ENCODE measurements at places on chromosomes 16 and 17.

DNA sequence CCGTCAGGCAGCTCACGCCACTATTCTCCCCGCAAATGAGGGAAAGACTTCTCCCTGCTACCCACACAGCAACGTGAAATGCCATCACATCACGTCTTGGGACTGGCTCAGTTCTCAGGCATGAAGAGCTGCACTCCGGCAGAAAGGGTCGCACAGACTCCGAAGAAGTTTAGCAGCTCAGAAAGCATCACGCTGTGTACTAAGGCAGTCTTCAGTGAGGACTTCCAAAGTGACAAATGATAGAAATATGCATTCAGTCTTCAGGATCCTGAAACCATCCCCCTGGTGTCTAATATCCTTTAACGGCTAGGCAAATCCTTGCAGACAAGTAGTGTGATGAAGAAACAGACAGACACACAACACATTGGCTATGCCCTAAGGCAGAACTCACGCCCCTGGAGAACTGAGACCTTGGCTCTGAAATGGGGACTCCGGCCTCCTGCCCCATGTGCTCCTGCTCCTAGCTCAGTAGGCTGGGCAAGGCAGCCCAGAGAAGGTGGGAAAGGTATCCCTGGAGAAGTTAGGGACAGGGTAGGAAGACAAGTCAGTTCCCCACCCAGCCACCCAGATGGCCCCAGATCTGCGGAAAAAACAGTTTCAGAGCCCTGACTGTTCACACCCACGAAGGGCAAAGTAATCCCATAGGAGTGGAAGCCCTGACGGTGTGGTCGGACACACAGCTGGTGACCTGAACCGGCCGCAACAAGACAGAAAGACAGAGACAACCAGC lies 1.6 kb downstream of the XYLT1 start:
- DNase-seq: peak; percentile 80

GRCh38 chr17:41403404-41404023 lies 6.1 kb upstream of the KRT31 start:
- peak; percentile 58 for DNase-seq

DNA sequence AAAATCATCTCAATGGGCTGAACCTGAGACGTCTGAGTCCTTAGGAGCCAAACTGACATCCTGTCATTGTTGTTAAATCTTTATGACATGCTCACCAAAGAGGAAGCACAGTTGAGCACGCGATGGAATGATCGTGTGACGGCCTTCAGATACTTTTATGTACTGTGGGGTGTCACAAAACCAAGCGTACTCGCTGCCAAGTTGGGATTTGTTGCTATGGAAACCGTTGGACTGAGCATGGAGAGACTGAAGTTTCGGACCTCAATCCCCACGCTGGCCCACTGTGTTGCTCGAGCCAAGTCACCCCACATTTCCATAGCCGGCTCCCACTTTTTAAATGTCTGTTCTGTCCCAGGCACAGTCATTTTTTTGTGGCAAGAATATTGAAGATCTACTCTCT lies 222.8 kb upstream of the SDK2 start:
- no peak for DNase-seq

- no peak for DNase-seq
These were observed 47.0 kb downstream of the ABCC6 start for GRCh38 chr16:16176328-16176727.

DNA sequence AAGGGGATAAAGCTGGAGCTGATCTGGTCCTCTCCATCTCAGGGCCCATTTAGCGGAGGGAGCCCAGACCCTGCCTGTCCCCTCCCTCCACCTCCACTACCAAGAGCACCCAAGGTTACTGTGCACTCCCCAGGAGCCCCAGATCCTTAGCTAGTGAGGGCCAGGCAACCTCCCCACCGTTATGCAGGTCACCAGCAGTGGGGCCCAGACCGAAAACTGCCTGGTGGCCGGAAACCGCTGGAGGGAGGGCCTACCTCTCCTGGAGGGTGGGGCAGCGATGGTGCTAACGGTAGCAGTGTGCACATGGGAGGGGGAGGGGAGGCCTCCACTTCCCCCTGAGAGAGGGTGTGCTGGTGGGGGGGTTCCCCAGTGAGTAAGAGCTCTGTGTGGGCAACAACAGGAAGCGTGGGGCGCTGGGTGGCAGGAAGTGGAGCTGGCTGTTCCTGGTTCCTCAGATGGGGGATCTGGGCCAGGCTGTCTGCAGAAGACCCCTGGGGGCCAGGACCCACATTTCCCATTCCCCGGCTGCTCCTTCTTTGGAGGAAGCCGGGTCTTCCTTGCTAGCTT lies 4.4 kb downstream of the FMNL1 start:
- DNase-seq: peak; percentile 65

DNA sequence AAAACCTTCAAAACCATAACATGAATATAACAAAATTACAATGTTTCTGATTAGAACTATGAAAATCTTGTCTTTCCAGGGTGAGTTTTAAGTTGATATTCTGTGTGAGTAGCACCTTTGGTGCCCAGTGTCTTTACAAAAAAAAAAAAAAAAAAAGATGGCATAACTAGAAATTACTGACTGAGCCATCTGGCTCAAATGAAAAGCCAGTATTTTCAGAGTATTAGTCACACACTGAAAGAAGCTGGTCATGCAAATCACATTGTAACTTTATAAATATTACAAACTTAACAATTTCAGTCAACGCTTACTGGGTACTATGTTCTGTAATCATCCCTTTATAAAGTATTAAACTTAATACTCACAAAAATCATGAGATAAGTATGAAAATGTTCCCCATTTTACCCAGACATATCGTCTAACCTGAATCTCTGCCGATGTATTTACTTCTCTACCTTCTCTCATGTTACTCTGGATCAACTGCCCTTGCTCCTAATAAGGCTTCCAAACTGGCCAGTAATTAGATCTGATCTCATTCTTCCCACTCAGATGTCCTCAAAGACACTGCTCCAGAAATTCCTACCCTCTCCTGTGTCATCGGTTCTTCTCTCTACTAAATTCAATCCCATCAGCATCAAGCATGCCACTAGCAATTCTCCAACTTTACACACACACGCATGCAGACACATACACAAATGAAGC lies 25.4 kb downstream of the UBE2G1 start:
- DNase-seq: peak; percentile 41

GRCh38 chr17:49512296-49513043 lies 17.4 kb downstream of the NGFR start:
- no peak for DNase-seq

DNA sequence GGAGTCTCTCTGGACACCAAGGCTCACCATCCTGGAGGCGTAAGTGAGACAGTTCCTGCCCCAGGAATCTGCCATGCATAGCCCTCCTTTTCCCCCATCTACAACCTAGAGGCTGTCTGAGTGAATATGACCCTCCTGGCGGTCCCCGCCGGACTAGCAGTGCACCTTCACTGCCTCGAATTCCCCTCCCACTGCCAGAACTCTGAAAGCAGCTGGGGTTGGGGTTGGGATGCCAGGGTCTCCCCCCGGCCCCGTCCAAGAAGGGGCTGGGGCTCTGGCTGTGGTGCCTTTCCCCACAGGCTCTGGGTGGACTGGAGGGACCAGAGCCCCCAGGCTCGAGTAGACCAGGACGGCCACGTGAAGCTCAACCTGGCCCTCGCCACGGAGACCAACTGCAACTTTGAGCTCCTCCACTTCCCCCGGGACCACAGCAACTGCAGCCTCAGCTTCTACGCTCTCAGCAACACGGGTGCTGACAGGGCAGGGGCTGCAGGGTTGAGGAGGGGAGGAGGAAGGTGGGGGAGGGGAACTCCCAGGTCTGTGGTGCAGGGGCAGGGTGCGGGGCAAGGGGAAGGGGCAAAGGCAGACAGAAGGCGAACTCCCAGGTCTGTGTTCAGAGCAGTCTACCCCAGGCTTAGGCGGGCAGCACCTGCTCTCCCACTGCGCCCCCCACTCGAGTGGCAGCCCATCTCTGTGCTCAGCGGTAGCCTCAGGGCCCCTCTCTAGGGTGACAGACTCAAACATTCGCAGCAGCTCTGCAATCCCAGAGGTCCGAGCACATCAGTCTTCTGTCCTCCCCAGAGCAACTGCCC lies 1.2 kb downstream of the ZACN start:
- DNase-seq: peak; percentile 58

GRCh38 chr17:1643999-1644492 lies 1.5 kb downstream of the SCARF1 start:
- peak; percentile 56 for DNase-seq

- DNase-seq: no peak
These were observed 4.3 kb upstream of the PIMREG start for GRCh38 chr17:6439951-6440350.

- peak; percentile 36 for DNase-seq
These were observed 31.3 kb upstream of the TNS4 start for GRCh38 chr17:40532520-40533253.

DNA sequence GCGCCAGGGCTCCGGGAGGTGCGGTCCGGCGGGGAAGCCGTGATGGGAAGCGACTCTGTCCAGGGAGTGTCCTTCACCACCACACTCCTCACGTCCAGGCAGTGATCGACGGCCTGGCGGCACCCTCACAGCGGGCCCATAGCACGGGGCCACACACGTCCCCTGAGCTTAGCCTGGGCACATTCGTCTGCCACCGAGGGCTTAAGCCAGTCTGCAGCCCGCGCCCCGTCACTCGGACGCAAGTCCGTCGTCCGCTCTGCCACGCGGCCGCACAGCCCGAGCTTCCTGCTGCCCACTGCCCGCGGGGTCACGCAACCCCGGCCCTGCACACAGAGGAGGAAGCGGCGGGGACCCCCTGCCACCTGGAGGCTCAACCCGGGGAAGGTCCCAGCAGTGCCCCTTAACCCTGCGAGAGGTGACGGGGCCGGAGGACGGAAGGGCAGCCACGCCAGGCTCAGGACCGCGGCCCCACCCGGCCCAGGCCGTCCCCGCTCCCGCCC lies 3.0 kb upstream of the TBX2 start:
- DNase-seq: no peak
